ENCODE measurements at places on chromosomes 3 and 15.

GRCh38 chr3:112074616-112075497 lies 11.3 kb upstream of the C3orf52 start:
- DNase-seq: peak; percentile 98

DNA sequence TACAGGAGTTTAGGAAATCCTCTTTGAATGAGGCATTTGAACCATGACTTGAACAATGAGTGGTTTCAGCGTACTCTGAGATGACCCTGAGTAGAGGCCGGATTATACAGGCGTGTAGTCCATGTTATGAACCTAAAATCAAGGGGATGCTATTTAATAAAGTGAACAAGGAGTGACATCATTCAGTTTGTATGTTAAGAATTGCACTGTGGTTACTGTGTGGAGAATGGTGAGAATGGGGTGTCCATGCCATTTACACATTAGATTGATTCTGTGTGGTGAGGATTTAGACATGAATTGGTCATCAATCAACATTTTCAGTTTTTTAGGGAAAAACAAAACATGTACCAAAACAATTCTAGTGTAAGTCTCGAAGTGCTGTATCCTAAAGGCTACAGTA lies 65.8 kb downstream of the TPRG1 start:
- no peak for DNase-seq

- no peak for DNase-seq
Observed at GRCh38 chr3:24086617-24087404, 141.7 kb downstream of the NR1D2 start.

- DNase-seq: no peak
Observed at GRCh38 chr3:178827285-178827856, 244.2 kb downstream of the ZMAT3 start.

GRCh38 chr3:175695251-175695650 lies 836.1 kb downstream of the NAALADL2 start:
- DNase-seq: no peak

- DNase-seq: peak; percentile 87
Observed at GRCh38 chr15:98850961-98851572, 156.5 kb downstream of the PGPEP1L start.

DNA sequence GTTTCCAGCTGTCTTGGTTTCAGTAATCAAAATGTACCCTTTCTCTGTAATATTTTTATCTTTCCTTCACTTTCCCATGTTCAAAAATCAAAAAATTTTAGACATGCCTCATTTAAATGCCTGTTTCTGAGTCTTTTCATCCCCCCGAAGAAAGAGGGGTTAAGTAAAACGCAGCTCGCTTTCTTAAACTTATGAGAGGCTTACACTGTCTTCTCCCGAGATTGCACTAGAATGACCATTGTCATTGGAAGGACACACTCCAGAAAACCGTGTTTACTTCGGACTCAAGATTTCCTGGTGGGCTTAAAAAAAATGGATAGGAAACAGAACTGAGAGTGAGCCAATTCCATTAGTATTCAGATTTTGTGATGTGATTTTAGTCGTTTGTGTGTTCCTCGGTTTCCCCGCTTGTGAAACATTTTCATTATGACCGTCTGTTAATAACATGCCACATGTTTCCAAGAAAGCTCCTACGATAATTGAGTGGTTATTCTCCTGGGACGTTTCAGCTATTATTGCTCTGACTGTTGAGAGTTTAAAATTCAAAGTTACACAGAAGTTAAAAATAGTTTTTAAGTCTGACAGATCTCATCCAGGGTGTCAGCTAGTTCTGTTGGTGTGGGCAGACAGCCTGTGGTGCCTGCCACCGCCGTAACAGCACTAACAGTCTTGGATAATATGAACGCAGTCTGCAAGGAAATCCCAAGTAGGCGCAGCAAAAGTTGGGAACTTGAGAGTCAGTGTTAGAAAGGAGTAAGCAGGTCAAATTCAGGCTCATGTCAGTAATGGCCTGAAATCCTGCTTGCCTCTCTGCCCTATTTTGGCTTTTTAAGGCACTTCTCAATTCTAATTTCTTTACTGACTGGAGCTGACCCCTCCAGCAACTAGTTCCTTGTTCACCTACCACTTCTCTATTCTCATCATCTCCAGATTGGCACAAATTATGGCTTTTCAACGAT lies 1.5 kb downstream of the CRYBG3 start:
- DNase-seq: no peak

All from SW480 (cell line).